ENCODE measurements at places on chromosomes 6 and 20. TPM values are rescaled to one million over a fixed set of nuclear protein-coding genes. Genes with fewer than 3 reads are reported as not detected.

SLC17A1 gene
- not detected for total RNA-seq

PHIP gene
- 40.6 TPM for total RNA-seq

LKAAEAR1 gene
- not detected for total RNA-seq

ZNF184 gene
- total RNA-seq = 12.9 TPM

BPI gene
- 0.27 TPM for total RNA-seq

SLC22A2 gene
- not detected for total RNA-seq

FAM83C gene
- not detected for total RNA-seq

ARHGAP18 gene
- total RNA-seq = 6.3 TPM

MAS1 gene
- total RNA-seq = 0.58 TPM

MEI4 gene
- total RNA-seq = 0.41 TPM

MLN gene
- total RNA-seq = not detected

C6orf58 gene
- not detected for total RNA-seq

WFDC2 gene
- total RNA-seq = 15.5 TPM

SERPINB6 gene
- total RNA-seq = 262 TPM

MCCD1 gene
- not detected for total RNA-seq

OPRM1 gene
- total RNA-seq = not detected

CLIC5 gene
- total RNA-seq = 5.1 TPM

MYB gene
- 0.18 TPM for total RNA-seq

GPLD1 gene
- total RNA-seq = under 0.01 TPM

THBS2 gene
- 95.6 TPM for total RNA-seq

CD109 gene
- total RNA-seq = 26.6 TPM

MDC1 gene
- total RNA-seq = 61.9 TPM

WFDC10B gene
- not detected for total RNA-seq

SMPDL3A gene
- 16.8 TPM for total RNA-seq

LY86 gene
- total RNA-seq = not detected

MTFR2 gene
- not detected for total RNA-seq

TRMT11 gene
- total RNA-seq = 42.0 TPM

EPHA7 gene
- total RNA-seq = 46.8 TPM

HLA-G gene
- total RNA-seq = not detected

CNKSR3 gene
- total RNA-seq = 15.6 TPM

HCRTR2 gene
- total RNA-seq = not detected

CPNE5 gene
- 33.8 TPM for total RNA-seq

PDE10A gene
- total RNA-seq = 73.5 TPM

KIAA0408 gene
- 8.2 TPM for total RNA-seq

TSPO2 gene
- total RNA-seq = not detected

C6orf120 gene
- total RNA-seq = 23.9 TPM

BTBD9 gene
- total RNA-seq = 45.6 TPM

MRAP2 gene
- total RNA-seq = 1.9 TPM

ARHGAP40 gene
- total RNA-seq = not detected

ADTRP gene
- not detected for total RNA-seq

NFATC2 gene
- total RNA-seq = 12.1 TPM

BHLHE23 gene
- not detected for total RNA-seq

FAM217A gene
- not detected for total RNA-seq

COL20A1 gene
- 0.97 TPM for total RNA-seq

MDFI gene
- 80.0 TPM for total RNA-seq

SRMS gene
- total RNA-seq = not detected

SCAND1 gene
- 18.8 TPM for total RNA-seq

SLC17A2 gene
- total RNA-seq = not detected

DEFB132 gene
- not detected for total RNA-seq
